ENCODE measurements at places on chromosomes 4 and X.

- DNase-seq: no peak
Observed at GRCh38 chrX:101025126-101025525, 26.8 kb downstream of the TRMT2B start.

GRCh38 chr4:121514443-121514842 is 133.6 kb upstream of the QRFPR start:
- no peak for DNase-seq

GRCh38 chr4:106495476-106495875 is 126.9 kb upstream of the GIMD1 start:
- DNase-seq: no peak

DNA sequence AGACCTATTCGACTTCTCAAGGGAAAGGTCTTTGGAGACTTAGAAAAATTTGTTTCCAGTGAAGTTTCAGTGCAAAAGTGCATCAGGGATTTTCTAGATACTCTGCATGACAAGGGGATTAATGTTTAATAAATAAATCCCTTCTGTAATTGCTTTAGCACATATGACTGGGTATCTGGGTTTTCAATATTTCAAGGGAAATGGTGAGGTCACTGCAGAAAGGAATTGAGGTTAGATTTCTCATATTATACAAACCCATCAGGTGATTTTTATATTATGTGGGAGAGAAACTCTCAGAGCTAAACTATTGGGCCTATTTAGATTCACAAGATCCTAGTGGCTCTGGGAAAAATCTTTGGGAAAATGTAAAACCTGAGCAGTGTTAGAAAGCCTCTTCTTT is 48.3 kb upstream of the SLC4A4 start:
- DNase-seq: no peak

- no peak for DNase-seq
Observed at GRCh38 chr4:86334020-86334750, 25.7 kb downstream of the MAPK10 start.

DNA sequence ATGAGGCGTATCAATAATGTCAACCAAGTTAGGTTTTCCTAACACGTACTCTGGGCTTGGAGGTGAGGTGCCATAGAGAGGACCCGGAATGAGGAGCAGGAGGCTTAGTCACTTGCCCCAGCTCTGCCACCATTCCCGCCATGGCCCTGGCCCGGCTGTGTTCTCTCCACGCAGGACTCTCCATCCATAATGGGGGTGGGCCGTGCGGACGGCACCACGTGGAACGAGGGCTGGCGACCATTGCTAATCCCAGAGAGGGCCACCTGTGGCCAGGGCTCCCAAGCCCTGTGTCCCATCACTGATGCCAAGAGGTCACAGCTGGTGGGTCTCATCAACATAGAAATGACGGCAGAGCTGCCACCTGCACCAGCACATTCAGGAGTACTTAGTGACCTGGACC is 76.4 kb downstream of the JAKMIP1 start:
- no peak for DNase-seq

DNA sequence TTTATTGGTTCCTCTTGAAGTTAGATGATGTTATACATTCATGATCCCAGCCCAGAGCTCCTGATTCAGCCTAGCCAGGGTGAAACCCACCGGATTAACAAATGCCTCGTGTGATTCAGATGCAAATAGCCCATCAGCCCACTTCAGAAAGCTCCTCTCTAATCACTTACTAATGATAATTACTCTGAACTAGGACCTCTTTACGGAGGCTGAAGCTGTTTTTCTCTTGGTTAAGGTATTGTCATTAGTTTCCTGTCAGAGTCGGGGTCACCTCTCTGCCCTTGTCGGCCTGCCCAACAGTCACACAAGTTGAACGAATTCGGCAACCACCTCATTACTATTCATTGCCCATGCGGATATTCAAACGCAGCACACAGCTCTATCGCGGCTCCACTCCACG is 36.6 kb downstream of the ZFP42 start:
- DNase-seq: no peak

- DNase-seq: no peak
Observed at GRCh38 chr4:52996261-52997131, 134.4 kb downstream of the RASL11B start.

GRCh38 chrX:25596921-25597320 is 541.2 kb upstream of the MAGEB18 start:
- no peak for DNase-seq

GRCh38 chr4:89949782-89950387 is 55.2 kb downstream of the MMRN1 start:
- DNase-seq: no peak

GRCh38 chr4:101941816-101942358 is 151.4 kb downstream of the BANK1 start:
- no peak for DNase-seq

DNA sequence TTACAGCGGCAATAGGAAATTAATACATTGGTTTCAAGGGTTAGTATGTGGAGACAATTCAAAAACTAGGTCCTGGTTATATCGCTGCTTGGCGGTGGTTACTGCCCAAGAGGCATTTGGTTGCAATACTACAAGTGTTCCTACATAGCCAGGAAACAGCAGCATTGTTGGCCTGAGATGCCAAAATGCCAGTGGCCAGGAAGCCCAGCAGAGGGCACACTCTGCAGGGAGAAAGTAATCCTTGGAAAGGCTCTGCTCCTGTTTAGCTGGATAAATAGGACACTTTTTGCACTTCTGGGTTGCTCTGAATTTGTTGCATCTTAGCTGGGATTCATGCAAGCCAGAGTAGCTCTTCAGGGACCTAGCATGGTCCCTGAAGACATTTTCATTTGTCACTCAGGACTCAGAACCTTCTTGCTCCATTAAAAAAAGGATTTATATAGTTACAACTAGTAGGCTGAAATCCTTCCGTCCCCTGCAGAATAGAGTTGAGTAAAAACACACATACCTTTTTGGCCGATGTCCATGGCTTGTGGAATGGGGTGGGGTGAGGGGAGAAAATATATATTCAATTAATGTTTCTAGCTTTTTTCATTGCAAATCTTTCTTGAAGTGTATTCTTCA is 8.1 kb upstream of the GPR119 start:
- no peak for DNase-seq

GRCh38 chr4:110808351-110808878 is 185.5 kb upstream of the PITX2 start:
- DNase-seq: no peak

- no peak for DNase-seq
Observed at GRCh38 chrX:16696956-16697355, 15.5 kb downstream of the CTPS2 start.

- no peak for DNase-seq
Observed at GRCh38 chrX:68146054-68146453, 287.2 kb downstream of the OPHN1 start.

DNA sequence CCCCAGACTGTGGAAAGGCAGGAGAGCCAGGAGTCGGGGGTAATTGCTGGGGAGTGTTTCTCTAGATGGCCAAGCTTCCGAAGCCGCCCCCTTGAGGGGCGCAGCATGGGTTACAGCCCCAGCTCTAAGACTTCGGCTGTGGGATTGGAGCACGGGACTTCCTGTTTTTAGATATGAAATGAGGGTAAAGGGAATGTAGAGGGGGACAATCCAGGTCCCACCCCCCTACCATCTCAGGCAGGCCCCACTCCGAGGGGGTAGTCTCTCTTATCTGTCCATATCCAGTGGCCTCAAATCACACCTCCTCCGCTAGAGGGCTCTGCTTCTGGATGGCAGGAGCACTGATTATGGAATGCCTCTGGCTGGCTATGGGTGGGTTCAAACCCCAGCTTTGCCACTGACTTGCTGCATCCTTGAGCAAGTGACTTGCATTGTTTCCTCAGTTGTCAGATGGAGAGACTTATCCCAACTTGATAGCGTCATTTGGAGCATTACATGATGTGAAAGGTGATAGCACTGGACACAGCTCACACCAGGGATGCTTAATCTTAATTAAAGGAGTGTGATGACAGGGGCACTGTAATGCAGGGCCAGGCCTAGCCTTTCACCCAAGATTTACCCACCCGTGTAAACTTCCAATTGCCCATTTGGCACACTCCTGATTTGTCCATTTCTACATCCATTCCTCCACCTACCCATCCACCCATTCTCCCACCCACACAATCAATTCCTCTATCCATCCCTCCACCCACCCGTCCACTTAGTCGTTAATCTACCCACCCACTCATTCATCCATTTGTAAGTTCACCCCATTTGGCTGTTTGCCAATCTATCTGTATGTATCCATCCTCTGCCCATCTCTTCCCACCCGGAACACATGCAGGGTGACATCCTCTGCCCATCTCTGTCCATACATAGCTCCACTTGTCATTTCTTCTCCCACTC is 848 bp upstream of the KCND1 start:
- DNase-seq: no peak

DNA sequence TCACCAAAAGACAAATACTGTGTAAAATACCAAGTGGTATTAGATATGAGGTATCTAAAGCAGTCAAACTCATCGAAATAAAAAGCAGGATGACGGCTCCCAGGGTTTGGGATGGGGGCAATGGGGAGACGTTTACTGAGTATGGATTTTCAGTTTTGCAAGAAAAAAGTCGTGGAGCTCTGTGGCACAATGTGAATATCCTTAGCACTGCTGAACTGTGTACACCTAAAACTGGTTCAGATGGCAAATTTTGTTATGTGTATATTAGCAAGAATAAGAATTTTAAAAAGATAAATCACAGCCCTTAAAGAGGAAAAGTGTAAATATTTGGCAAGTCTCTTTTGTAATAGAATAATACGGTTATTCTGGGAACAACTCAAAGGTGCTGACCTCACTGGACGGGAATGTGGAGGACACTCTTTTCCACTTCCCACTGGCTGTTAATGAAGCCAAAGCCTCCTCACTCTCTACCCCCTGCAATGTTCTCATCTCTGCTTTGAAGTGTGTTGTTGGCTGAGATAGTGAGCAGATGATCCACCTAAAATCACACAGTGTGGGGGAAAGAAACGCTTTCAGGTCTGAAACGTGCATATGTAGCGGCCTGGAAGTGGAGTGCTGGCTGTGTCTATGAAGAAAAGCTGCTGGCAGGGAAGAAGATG is 49.2 kb downstream of the SEL1L3 start:
- DNase-seq: no peak

DNA sequence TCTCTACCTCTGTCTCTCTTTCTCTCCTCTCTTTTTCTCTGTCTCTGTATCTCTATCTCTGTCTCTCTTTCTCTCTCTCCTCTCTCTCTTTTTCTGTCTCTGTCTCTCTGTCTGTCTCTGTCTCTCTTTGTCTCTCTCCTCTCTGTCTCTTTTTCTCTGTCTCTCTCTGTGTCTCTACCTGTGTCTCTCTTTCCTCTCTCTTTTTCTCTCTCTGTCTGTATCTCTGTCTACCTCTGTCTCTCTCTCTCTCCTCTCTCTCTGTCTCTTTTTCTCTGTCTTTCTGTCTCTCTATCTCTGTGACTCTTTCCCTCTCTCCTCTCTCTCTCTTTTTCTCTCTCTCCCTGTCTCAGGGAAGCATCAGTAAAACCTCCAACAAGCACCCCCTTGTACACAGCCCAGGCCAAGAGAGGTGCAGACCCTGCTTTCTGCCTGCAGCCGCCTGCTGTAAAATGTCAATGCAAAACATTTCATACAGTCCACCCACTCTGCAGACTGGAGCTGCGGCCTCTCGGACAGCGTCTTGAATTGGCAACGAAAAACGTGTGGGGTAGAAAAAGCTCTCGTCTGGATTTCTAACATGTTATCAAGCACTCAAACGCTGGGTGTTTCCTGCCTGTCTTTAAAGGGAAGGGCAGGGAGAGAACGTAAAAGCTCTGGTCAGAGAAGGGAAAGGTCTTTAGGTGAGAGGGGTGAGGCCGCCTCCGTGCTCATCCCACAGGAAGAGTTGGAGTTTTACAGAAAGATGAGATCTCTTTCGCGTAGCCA is 3.7 kb upstream of the SHOX start:
- no peak for DNase-seq

GRCh38 chr4:176340871-176341685 is 21.3 kb downstream of the SPCS3 start:
- DNase-seq: no peak

DNA sequence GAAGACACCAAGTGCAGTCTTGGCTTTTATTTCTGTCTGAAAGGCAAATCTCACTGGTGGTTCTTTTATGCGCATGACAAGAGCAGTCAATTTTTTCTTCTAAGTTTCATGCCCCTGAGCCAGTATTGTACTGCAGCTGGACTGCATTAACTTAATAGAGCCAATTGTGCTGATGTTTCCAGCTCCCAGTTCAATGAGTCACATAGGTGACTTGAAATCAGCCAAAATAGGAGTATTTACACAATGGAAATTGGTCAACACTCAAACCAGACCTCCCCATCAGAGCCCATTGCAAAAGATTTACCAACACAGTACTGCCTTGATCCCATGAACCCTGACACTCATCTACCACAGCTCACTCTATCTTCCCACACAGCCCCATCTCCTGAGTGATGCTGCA is 100.3 kb upstream of the GUCY1A1 start:
- no peak for DNase-seq

GRCh38 chrX:135651647-135652295 is 61.7 kb upstream of the CT45A1 start:
- DNase-seq: no peak

DNA sequence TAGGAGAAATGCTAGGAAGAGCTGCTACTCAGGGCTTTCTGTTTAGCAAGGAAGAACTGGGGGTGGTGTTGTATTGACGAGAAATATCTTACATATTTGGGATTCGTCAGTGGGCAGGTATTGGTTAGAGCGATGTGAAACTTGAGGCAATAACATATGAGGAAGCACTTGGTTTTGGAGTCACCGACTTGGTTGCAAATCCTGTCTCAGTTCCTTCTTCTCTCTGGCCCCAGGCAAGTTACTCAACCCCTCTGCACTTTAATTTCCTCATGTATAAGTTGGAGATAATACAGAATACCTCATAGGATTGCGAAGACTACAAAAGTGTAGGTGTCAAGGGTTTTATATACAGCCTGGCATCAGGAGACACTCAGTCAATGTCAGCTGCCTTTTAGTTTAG is 34.1 kb downstream of the GPAT3 start:
- DNase-seq: no peak

DNA sequence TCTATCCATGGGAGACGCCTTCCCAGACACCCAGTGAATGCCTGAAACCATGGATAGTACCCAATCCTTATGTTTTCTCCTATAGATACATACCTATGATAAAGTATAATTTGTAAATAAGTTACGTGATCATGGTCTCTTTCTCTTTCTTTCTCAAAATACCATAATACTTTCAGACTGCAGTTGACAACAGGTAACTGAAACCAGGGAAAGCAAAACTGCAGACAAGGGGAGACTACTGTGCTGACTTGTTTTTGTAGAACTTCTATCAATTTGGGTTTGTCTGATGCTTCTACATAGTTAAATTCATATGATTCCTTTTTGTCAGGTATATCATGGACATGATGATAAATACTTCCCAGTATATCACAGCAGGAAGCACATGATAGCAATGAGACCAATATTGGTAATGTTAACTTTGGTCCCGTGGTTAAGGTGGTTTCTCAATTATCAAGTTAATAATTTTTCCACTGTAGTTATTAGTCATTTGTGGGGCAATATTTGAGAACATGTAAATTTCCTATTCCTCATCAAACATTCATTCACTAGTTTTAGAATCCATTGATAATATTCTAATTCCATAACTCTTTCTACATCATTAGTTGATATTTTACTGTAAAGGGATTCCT is 298.0 kb upstream of the TET2 start:
- DNase-seq: no peak

GRCh38 chr4:85367815-85368214 is 107.1 kb upstream of the ARHGAP24 start:
- DNase-seq: no peak

GRCh38 chr4:48017108-48017571 is 568 bp downstream of the NIPAL1 start:
- peak; percentile 27 for DNase-seq

- DNase-seq: no peak
Observed at GRCh38 chr4:82373486-82373815, 340 bp downstream of the HNRNPD start.

Data from GM12892 (cell line).